ENCODE measurements at places on chromosomes 4 and X. TPM values are rescaled to one million over a fixed set of nuclear protein-coding genes. Genes with fewer than 3 reads are reported as not detected.

The MAGEB16 gene
- not detected for total RNA-seq

The FABP2 gene
- total RNA-seq: 4.1 TPM

The ERVMER34-1 gene
- 1.9 TPM for total RNA-seq

The USO1 gene
- total RNA-seq: 55.4 TPM

The SPIN4 gene
- total RNA-seq: 6.4 TPM

The UGT2B10 gene
- 0.45 TPM for total RNA-seq

The FMR1NB gene
- total RNA-seq: not detected

The CNKSR2 gene
- total RNA-seq: 13.5 TPM

The CXCL3 gene
- total RNA-seq: 5.2 TPM

- H3K4me1 ChIP-seq: peaks cover 4% of the 10 kb centered on the region
- H3K36me3 ChIP-seq: no peaks in the 10 kb centered on the region
- no peak for DNase-seq
- no peak overlapping the region for H3K4me3 ChIP-seq
Observed at GRCh38 chr4:137156054-137156453, 376.2 kb downstream of the PCDH18 start.

GRCh38 chr4:82585690-82586435 lies 24.1 kb upstream of the TMEM150C start:
- H3K4me1 ChIP-seq: peaks cover 17% of the 10 kb centered on the region
- no peak overlapping the region for H3K27ac ChIP-seq
- DNase-seq: no peak
- no peaks in the 10 kb centered on the region for H3K36me3 ChIP-seq
- H3K4me3 ChIP-seq: peak overlapping the region; percentile 16

GRCh38 chr4:8033067-8033755 lies 93.5 kb upstream of the AFAP1 start:
- no peak overlapping the region for H3K4me3 ChIP-seq
- no peak overlapping the region for H3K27ac ChIP-seq
- H3K27me3 ChIP-seq: peaks cover 3% of the 10 kb centered on the region
- H3K36me3 ChIP-seq: no peaks in the 10 kb centered on the region
- H3K4me1 ChIP-seq: peaks cover 5% of the 10 kb centered on the region

GRCh38 chrX:110407910-110408545 lies 49.4 kb downstream of the RTL9 start:
- H3K27me3 ChIP-seq: peaks cover 2% of the 10 kb centered on the region
- no peak overlapping the region for H3K27ac ChIP-seq
- H3K4me3 ChIP-seq: no peak overlapping the region
- DNase-seq: peak; percentile 75
- H3K36me3 ChIP-seq: no peaks in the 10 kb centered on the region

DNA sequence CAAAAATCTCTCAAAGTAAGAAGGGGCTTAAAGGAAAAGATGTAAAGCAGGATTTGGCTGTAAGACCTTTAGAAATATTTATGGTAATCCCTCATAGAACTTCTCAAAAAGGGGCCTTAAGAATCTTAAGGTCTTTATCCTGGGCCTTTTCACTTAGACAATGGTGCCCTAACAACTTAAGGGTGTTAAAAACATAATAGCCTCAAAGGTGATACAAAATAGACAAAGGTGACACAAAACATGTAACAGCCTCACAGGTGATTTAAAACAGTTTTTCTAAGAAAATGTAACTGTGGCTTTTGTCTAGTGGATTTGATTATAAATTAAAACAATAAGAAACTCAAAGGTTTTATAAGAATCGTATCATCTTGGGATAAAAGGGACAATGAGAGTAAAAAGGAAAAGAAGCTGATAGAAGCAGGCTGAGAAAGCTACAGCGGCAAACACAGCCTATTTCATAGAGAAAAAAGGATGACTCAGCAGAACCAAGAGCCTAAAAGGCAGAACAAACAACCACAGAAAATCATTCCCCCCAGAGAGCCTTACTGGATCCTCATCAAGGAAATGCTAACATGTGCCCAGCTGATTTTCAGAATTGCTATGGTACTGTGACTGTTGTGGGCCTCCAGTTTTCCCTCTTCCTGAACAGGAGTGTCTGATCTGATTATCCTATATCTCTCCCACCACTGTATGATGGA lies 164.3 kb downstream of the STPG2 start:
- no peak for DNase-seq
- no peaks in the 10 kb centered on the region for H3K36me3 ChIP-seq
- no peaks in the 10 kb centered on the region for H3K4me1 ChIP-seq
- H3K27ac ChIP-seq: no peak overlapping the region

DNA sequence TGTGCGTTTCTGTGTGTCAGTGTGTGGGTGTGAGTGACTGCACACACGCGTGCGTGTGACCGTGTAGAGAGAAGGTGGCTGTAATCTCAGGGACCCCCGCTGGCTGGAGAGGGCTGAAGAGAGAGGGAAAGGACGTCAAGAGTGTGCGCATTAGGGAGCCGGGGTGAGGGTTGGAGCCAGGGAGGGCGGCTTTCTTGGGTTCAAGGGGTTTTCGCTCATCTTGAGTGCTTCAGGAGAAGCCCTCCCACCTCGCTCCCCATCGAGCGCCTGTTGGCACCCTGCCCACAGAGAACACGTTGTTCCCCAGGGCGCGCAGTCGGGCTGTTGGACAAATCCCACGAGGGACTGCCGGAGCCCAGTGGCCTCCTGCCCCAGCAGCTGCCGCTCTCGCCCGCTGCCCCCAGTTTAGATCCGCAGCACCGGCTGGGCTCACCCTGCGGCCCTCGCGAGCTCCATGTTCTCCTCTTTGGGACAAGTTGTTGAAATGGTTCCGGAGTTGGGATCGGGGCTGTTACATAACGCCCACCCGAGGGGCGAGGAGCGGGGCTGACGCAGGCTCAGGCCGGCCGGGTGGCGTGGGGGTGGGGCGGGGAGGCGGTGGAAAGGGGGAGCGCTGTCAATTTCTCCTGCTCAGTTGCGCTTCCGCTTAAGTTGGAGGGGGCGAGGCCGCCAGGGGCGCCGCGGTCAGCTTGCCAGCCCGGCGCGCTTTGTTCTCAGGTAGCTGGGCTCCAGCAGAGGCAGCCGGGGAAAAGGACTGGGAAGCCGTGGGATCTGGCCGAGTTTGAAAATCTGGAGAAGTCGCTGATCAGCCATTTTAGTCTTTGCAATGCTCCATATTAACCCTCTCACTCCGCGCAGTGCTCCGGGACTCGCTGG lies 1.6 kb downstream of the GRIA2 start:
- H3K4me1 ChIP-seq: peaks cover 9% of the 10 kb centered on the region
- peaks cover 67% of the 10 kb centered on the region for H3K27me3 ChIP-seq
- peak overlapping the region; percentile 68 for H3K27ac ChIP-seq

- DNase-seq: no peak
- peaks cover 5% of the 10 kb centered on the region for H3K36me3 ChIP-seq
- H3K4me1 ChIP-seq: peaks cover 22% of the 10 kb centered on the region
- H3K27ac ChIP-seq: no peak overlapping the region
- no peak overlapping the region for H3K4me3 ChIP-seq
Observed at GRCh38 chr4:142366769-142367181, 479.3 kb downstream of the INPP4B start.

DNA sequence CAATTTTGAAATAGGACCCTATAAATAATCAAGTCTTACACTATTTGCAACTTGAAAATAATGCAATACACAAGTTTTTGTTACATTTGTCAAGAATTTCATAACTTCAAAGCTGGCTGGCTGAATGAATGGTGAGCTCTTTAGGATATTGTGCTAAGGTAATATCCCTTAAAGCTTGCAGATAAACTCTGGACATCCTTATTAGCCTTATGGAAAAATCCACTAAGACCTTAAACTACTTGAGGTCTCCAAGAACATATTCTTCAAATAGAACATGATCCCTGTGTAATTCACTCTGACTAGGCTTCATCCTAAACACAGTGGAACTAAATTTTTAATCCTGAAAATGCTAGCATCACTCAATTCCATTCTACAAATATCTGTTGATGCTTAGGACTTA lies 199.3 kb downstream of the PACRGL start:
- no peak for DNase-seq
- no peaks in the 10 kb centered on the region for H3K27me3 ChIP-seq
- H3K36me3 ChIP-seq: no peaks in the 10 kb centered on the region

DNA sequence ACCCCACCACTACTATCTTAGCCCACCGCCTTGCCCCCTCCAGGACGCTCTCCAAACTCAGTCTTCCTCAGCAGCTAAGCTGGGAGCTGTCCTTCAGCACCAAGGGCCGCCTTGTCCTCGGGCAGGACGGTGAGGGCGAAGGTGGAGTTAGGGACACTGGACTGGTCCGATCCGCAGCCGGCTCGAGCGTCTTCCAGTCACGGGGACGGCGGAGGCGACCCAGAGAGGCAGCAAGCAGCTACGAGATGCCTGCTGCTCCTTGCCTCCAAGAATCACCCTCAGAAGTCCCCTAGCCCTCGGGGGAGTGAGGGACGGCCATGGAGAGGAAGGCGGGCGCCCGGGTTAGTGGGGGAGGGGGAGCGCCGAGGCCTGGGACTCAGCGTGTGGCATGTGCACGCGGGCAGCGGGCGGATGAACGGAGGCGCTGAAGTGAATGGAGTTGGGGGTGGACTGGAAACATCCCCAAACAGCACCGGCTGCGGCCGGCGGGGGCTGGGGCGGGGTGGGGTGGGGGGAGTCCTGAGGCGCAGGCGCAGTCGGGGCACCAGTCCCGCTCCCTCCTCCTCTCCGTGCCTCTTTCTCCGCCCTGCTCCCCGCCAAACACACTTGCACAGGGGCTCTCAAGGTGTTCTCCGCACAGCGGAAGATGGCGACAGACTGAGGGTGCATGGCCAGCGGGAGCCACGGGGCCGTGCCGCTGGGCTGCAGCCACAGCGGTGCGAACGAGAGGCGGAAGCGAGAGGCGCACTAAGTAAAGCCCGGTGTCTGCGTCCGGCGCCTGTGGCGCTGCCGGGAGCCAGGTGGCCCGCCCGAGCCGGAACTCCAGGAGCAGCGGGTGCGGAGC lies at the start of gene NALF2:
NALF2 (plus strand) TSS at position 545 of the 844 bp plus-strand sequence. CDS start 957 bp downstream, outside the sequence.
- peaks cover 24% of the 10 kb centered on the region for H3K27me3 ChIP-seq
- H3K27ac ChIP-seq: no peak within 1 kb of the TSS
- H3K4me1 ChIP-seq: no peaks in the 10 kb centered on the region
- no peak for DNase-seq

DNA sequence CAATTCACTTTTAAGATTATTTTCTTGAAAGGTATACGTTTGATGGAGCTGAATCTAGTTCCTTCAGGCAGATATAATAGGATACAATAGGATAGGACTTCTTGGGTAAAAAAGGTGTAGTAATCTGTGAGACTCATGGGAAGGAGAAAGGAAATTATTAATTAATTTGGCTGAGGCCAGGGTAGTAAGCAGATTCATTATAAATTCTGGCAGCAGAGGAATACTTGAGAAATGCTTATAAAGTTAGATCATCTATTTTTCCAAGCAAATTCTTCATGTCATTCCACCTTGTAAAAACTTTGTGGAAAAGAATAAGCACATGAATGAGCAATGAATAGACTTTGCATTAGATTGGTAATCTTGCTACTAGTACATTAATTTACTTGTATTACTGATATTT lies 46.9 kb downstream of the GYPE start:
- no peaks in the 10 kb centered on the region for H3K4me1 ChIP-seq
- no peak overlapping the region for H3K4me3 ChIP-seq
- no peak for DNase-seq
- no peak overlapping the region for H3K27ac ChIP-seq

DNA sequence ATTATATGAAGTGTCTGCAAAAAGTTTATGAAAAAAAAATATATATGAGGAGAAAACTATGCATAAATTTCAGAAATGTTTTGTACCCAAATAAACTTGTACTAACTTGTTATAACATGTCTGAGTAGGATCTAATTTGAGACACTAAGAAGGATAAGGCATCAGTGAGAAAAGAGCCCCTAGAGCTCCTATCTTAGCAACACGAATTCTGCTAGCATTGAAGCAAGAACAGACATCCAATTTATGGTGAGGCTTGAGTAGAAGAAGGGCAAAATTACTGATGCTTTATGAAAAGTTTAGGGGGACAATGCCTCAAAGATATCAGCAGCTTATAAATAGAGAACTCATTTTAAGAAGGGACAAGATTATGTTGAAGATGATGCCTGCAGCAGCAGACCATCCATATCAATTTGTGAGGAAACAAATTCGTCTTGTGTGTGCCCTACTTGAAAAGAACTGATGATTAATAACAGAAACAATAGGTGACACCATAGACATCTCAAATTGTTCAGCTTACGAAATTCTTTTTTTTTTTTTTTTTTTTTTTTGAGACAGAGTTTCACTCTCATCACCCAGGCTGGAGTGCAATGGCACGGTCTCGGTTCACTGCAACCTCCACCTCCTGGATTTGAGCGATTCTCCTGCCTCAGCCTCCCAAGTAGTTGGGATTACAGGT lies 35.7 kb upstream of the ADAM29 start:
- no peak for DNase-seq
- no peaks in the 10 kb centered on the region for H3K4me1 ChIP-seq
- H3K27me3 ChIP-seq: no peaks in the 10 kb centered on the region

GRCh38 chrX:37745835-37746217 lies 34.0 kb upstream of the CYBB start:
- DNase-seq: no peak
- no peaks in the 10 kb centered on the region for H3K36me3 ChIP-seq

GRCh38 chr4:185672618-185673017 lies 137.3 kb upstream of the PDLIM3 start:
- peaks cover 7% of the 10 kb centered on the region for H3K36me3 ChIP-seq
- no peaks in the 10 kb centered on the region for H3K4me1 ChIP-seq
- H3K27ac ChIP-seq: no peak overlapping the region
- DNase-seq: no peak
- H3K4me3 ChIP-seq: no peak overlapping the region

- no peak overlapping the region for H3K27ac ChIP-seq
- peaks cover 3% of the 10 kb centered on the region for H3K36me3 ChIP-seq
- no peak overlapping the region for H3K4me3 ChIP-seq
- no peak for DNase-seq
- no peaks in the 10 kb centered on the region for H3K27me3 ChIP-seq
Observed at GRCh38 chrX:35439034-35439660, 359.0 kb upstream of the MAGEB16 start.

DNA sequence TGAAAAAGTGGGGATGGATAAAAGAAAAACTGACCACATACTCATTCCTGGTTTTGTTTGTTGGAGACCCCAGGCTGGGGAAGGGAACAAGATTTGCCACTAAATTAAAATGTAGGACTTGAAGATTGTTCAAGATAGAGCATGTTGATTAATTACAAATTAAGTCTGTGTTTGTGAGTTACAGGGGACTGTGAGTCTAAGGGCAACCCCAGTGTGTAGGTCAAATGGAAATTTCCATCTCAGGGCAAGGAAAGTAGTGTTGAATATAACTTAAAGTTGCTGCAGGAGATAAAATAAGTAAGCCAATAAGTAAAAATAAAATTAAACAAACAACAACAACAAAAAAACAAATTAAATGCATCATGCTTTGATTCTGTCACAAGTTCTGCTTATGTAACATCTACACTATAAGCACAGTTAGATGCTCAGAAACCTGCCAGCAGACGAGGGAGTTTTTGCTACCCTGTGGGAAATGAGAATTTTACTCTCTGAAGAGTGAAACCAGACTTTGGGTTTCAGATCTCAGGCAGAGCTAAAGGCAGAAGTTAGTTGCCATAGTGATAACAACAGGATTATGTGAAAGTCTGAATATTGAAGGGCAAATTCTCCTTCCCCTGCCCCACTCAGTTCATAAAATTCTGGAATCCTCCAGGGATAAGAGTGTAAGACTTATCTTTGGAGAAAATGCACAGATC lies 352.3 kb downstream of the GRXCR1 start:
- H3K36me3 ChIP-seq: no peaks in the 10 kb centered on the region
- no peak for DNase-seq
- no peak overlapping the region for H3K27ac ChIP-seq

GRCh38 chrX:43860646-43861370 lies 21.4 kb downstream of the MAOB start:
- no peak overlapping the region for H3K4me3 ChIP-seq
- H3K27ac ChIP-seq: no peak overlapping the region
- H3K27me3 ChIP-seq: no peaks in the 10 kb centered on the region
- DNase-seq: no peak
- H3K4me1 ChIP-seq: no peaks in the 10 kb centered on the region
